ENCODE measurements at places on chromosomes 1 and 21.
A peak's percentile ranks its signal among the peaks of the same experiment; 100 is the strongest.

DNA sequence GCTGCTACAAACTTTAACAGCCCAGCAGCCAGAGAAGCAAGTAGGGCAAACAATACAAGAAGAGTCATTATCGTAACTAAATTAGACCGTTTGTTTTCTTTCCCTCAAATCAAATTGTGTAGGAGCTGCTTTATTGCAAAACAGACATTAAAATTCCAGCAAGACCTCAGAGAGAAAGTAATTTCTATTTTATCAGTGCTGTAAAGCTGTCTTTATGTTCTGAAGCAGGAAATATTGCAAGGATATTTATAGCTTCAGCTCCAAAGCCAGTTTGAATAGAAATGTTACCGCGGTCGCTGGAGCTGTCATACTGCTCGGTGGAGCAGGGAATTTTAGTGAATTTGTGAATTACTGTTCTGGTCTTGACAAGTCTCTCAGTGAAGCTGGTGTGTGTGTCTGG lies 503.8 kb upstream of the PLXNA2 start:
- no peak for DNase-seq

GRCh38 chr1:184605941-184606340 lies 148.7 kb downstream of the EDEM3 start:
- no peak for DNase-seq

- no peak for DNase-seq
Measured at GRCh38 chr1:158324395-158324794, 6.9 kb downstream of the CD1B start.

DNA sequence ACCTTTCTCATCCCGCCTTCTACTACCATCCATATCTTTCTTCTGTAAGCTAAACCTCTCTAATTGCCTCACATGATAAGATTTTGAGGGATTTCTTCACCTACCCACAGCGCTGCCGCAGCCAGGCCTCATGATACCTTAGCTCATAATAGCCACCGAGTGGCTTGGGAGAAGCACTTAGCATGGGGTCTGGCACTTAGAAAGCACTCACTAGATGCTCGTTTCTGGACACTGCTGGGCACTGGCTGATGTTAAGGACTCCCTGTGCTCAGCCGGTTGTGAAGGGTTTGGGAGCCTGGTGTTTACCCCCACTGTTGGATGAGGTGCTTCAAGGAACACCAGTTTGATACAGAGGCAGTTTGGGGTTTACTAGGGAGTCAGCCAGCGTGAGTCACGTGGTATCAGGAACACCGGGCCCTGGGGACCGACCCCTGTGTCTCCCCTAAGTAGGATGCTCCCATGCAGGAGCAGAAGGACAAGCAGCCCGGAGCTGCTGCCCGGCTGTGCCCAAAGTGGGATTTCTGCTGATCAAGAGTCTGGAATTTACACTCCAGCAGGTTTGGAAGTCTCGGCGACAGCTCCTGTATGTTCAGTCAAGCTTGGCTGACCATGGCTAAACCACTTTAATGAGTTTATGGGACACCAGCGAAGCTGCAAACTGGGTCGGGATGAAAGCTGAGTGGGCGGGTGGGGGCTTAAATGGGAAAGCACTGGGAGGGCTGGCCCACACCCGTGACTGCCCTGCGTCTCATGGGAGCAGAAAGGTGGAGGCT lies 63.3 kb downstream of the GALNT2 start:
- DNase-seq = no peak

GRCh38 chr1:168159251-168159650 lies 19.5 kb upstream of the TIPRL start:
- no peak for DNase-seq

DNA sequence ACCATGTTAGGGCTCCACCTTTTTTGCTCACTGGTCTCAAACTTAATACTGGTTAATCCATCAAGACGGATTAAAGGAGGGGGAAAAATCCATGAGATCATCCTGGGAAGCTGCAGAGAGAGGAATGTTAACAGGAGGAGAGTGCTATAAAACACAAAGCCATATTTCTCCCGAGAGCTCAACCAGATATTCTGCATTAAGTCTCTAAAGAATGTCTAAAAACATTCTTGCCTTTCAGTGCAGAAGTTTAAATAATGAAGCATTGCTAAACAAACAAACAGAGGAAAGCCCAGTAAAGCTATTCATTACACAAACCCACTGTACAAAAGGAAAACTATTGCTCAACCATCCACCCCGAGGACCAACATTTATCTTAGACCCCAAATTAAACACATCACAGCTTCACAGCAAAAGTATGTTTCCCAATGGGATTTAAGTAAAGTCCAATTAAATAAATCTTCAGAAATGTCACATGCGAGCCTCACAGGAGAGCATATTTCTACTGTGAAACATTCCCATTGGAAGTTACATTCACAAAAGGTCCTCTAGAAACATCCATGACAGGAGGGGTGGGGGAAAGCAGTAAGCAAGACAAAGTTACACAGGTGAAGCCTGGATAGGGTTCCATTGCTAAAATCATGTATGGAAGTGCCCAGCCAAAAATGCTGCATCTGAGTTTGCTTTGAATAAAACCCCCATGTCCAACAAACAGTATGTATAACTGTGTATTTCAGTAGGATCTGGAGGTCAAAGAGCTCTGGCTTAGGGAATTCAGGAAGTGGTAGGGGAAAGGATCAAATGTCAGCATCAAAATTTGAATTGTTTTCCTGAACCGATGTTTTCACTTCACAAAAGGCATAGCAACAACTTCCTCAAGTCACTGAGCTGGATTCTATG lies 23.3 kb downstream of the DUSP10 start:
- no peak for DNase-seq

DNA sequence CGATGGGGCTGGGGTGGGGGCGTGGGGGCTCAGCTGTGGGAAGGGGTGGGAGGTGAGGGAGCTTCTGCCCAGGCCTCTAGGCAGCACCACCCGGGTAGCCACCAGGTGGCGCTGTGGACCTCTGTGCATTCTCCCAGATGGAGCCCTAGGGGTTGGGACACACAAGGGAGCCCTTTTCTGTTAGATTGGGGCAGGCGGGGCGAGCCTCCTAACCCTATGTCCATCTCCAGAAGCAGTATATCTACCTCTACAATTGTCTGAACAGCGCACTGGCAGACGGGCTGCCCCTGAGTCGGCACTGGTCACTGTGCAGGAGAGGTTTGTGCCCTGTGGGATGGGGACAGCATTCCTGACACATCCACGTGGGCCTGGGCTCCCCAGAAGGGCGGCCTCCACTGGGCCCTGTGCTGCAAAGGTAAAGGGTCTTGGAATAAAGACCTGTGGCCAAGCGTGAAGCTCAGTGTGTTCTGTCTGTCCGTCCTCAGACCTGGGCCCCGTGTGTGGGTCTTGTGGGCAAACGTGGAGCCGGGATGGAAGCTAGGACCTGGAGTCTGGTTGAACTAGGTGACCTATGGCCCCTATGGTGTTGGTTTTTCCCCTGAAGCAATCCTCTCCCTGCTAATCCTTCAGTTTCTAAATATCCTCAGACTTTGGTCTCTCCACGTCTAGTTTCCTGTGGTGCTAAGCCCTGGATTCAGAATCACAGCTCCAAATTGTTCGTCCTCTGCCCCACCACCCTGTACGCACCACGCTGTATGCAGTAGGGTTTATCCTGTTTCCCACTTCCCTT lies 4.4 kb upstream of the LGR6 start:
- DNase-seq = peak; percentile 29

- no peak for DNase-seq
Measured at GRCh38 chr1:35637401-35637809, 3.9 kb downstream of the PSMB2 start.

GRCh38 chr1:175441791-175442190 lies 249.2 kb upstream of the KIAA0040 start:
- DNase-seq = no peak

GRCh38 chr1:234611847-234612351 lies 1.9 kb upstream of the IRF2BP2 start:
- DNase-seq = peak; percentile 55

DNA sequence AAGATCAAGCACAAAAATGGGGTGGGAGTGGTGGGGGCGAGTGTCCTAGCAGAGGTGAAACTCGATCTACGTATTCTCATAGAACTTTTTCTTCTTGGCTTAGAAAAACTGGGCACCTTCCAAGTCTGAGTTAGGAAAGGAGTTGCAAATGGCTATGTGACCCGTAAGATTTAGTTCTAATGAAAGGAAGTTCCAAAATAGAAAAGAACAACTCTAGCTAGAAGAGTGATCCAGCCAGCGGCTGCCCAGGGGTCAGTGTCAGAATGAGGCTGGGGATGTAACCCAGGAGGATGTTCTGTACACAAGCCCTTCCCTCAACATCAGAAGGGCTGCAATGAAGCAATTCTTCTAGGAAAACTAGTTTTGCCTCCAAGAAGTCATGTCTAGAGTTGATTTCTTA lies 5.2 kb downstream of the MTARC1 start:
- DNase-seq = no peak

- DNase-seq = peak; percentile 18
Measured at GRCh38 chr1:68904477-68904876, 407.6 kb upstream of the DEPDC1 start.

DNA sequence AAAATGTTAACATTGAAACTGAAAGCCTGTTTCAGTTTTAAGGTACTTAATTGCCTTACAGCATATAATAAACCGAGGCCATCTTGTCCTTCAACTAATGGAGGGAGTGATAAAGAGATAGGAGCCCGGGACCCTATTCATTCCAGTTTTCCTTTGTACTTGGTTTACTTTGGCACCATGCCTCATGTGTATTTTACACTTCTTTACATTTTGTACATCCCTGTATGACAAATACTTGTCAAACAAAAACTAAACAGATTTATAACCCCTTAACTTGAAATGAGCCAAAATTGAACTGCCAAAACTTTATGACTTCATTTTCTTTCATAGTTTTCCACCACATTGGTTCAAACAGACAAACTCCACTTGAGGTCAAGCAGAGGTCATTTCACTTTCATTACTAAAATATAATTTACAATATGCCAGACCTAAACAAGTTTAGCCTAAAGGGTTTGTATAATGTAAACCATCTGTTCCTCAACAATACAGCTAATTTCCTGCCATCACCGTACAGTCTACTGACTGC lies 30.9 kb upstream of the UBE2U start:
- no peak for DNase-seq

DNA sequence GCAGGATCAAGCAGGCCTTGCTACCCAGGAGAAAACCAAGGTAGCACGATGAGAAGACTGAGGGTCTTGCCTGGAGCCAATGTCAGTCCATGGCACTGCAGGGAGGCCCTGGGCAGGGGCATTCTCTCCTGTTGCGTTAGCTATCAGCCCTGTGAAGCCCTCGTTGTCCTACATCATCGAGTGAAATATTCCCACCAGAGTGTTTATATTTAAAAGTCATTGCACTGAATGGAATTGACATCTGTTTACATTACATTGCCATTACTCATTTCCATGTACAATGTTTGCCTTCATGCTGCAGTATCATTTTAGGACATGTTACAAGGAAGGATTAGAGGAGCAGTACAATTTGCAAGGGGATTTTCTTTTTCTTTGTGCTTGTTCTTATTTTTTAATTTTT lies 243.9 kb downstream of the KAZN start:
- DNase-seq = no peak

GRCh38 chr1:5500541-5500940 lies 491.7 kb downstream of the NPHP4 start:
- no peak for DNase-seq

DNA sequence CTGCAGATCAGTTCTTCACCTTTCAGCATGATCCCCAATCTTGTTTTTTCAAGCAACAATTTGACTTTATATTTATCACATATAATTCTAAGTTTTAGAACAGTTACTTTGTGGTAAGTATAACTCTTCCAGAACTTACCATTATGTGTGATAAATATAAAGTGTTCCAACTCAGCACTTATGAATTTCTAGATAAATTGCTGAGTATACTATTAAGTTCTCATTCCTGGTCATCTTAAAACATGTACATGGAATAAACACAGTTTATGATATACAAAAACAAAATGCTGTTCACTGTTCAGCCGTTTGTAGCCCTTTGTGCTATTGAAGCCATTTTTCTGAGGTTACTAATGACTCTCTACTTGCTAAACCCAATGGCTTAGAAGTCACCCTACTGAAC lies 5.1 kb upstream of the XPR1 start:
- no peak for DNase-seq

GRCh38 chr1:12648741-12649140 lies 4.9 kb downstream of the AADACL4 start:
- DNase-seq = no peak

GRCh38 chr1:41353744-41354143 lies 7.5 kb upstream of the FOXO6 start:
- DNase-seq = no peak
